ENCODE measurements at places on chromosomes 16 and 17. TPM values are rescaled to one million over a fixed set of nuclear protein-coding genes. Genes with fewer than 3 reads are reported as not detected.

The CD7 gene
- total RNA-seq, result 1.4 TPM

The TSNAXIP1 gene
- total RNA-seq, result 1.1 TPM

GRCh38 chr17:56688151-56688550, 94.7 kb downstream of the NOG start:
- DNase-seq, result no peak

DNA sequence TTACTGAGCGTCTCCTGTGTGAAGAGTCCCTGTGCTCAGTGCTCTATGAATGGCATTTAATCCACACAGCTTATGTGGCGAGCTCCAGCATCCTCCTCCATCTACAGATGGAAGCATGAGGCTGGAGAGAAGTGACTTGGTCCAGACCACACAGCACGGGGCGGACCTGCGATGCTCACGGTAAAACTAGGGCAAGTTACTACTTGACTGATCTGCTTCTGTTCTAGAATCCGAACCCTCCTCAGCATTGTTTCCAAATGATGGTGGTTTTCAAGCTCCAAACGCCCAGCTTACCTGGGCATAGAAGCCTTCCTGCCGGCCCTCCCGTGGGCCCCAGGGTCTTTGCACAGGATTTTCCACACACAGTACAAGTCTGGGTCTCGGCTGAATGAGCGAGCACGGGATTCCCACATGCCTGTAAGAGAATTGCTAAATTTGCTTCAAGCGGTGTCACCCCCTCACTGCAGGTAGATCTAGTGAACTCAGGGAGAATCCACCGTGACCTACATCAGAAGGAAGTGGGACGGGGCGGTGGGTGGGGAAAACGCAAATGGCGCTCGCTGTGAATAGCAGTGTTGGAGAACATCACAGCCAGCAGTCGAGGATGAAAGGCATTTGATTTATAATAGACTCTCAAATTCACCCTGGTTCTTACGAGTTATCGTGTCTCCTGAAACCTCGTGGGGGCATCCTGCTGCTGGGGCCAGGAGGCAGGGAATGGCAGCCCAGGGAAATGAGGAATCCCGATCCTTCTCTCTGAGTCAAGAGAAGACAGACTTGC, 101.1 kb downstream of the CMIP start:
- no peak for DNase-seq

GRCh38 chr16:81864646-81865382, 85.7 kb downstream of the PLCG2 start:
- no peak for DNase-seq
